ENCODE measurements at places on chromosomes 12 and 14. TPM values are rescaled to one million over a fixed set of nuclear protein-coding genes. Genes with fewer than 3 reads are reported as not detected.

The CPNE6 gene
- total RNA-seq: not detected

The PMEL gene
- total RNA-seq: 1.3 TPM

The SMIM41 gene
- not detected for total RNA-seq

The FSCB gene
- not detected for total RNA-seq

The NID2 gene
- 32.6 TPM for total RNA-seq

The RIPK3 gene
- not detected for total RNA-seq

The EML5 gene
- 0.45 TPM for total RNA-seq

The B4GALNT3 gene
- 0.75 TPM for total RNA-seq

The GUCY2C gene
- not detected for total RNA-seq

Data from A549 treated with ZK216348 at 1 μM for 4 hours (cell line).